ENCODE measurements at places on chromosomes 2 and 18.

GRCh38 chr2:108460345-108461037 lies 11.5 kb downstream of the GCC2 start:
- no peak for DNase-seq

DNA sequence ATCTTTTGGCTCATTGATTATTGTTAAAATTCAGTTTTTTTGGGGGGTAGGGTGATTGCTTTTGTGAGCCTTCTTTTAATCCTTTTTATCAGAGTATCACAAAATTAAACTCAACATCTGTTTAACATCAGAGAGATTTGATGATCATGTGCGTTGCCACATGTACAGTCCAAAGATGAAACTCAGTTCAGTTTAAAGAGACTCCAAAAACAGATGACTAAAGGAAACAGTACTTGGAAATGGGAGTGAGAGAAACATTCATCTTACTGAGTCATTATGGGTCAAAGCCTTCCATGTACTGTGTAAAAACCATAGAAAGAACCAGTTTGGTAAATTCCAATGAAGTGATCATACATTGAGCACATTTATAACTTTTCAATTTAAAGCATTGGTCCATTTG lies 53.0 kb downstream of the LYPD6 start:
- no peak for DNase-seq

DNA sequence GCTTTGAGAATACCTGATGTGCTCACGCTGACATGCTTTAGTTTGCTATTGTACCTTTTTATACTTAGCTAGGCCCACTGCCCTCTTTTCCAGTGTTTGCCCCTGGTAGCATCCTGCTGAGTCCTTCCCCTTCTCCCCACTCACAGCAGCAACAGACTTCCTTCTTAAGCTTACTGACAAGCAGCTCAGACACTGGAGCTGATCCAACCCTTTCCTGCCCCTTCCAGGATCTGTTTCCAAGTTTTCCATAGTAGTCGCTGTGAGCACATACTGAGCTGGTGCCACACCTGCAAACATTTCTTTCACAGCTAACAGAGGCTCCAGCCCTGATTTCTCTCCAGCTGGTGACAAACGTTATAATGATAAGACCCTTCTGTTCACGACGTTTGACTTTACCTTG lies 991.4 kb upstream of the CELF4 start:
- no peak for DNase-seq

DNA sequence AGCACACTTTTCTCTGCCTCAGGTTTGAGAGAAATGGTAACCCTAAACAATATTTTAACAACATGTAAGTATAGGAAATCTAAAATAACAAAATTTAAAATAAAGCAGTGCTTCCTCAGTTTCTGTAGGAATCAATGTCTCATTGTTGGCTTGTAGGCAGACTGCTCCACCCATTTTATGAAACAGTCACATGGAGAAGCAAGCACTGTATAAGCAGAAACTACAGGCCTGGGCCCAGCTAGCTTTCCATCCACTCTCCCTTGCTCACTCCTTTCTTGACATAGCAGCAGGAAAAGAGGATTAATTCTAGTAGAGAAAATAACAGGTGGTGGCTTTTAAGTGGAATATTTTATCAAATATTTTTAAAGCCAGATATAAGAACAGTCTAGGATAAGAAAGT lies 97.2 kb downstream of the PLEKHM3 start:
- DNase-seq, result no peak

DNA sequence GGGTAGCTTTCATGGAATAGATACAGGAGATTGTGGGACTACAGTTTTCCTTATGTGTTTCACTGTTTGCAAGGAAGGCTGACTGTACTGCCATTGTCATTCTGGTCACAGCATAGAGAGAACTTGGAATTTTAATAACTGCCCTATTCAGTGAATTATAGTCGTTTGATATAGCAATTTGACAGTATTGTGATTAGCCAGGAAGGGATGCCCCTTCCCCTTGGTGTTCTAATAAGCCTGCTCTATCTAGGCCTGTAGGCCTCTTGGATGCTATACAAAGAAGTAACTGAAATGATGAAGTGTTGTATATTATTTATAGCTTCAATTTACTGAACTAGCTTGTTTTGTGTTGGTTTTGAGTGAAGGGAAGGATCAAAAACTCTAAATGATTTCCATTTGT lies 528.6 kb upstream of the CDH2 start:
- no peak for DNase-seq

- no peak for DNase-seq
Observed at GRCh38 chr2:131488306-131489205, 3.6 kb downstream of the MZT2A start.

GRCh38 chr2:107278672-107279071 lies 392.7 kb upstream of the ST6GAL2 start:
- DNase-seq, result no peak

GRCh38 chr18:25314838-25315190 lies 37.2 kb downstream of the ZNF521 start:
- DNase-seq, result no peak

- no peak for DNase-seq
Observed at GRCh38 chr18:24831081-24831480, 370.6 kb downstream of the HRH4 start.

DNA sequence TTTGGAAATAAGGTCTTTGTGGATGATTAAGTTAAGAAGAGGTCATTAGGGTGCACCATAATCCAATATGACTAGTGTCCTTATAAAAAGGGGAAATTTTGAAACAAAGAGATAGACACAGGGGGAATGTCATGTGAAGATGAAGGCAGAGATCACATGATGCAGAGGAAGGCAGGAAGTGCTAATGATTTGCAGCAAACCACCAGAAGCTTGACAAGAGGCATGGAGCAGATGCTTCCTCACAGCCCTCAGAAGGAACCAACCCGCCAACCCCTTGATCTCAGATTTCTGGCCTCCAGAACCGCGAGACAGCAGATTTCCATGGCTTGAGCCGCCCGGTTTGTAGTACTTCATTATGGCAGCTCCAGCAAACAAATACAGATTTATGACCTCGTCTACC lies 17.4 kb upstream of the SMARCAL1 start:
- DNase-seq, result no peak

- no peak for DNase-seq
Observed at GRCh38 chr2:181104512-181105115, 124.2 kb downstream of the UBE2E3 start.

DNA sequence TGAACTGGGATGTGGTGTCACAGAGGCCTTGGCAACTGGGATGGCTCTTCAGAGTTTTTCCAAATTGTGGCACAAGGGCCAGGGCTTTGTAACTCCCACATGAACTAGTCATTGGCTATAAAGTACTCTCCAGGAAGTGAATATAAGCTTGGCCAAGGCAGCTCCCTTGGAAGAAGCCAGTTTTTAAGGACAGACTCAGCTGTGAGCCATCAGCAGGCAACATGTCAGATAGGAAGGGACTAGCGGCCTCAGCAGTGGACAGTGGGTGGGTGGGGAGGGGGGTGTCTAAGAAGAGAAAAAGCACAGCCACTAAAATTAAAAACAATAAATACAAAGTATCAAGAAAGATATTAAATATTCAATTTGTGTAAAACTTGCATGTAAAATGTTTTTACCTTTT lies 691.1 kb upstream of the PIK3C3 start:
- no peak for DNase-seq

DNA sequence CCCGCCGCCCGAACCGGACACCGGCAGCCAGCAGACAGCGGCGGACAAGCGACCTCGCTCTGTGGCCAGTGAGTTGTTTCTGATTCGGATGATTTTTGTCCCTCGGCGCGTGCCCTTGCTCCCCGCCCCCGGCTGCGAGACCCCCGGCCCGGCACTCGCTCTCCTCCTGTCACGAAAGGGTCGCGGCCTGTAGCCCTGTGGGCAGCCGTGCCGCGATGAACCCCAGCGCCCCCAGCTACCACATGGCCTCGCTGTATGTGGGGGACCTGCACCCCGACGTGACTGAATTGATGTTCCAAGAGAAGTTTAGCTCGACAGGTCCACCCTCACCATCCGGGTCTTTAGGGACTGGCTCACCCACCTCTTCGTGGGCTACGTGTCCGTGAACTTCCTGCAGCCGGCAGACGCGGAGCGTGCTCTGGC lies 1257.5 kb upstream of the ACVR2A start:
- no peak for DNase-seq

DNA sequence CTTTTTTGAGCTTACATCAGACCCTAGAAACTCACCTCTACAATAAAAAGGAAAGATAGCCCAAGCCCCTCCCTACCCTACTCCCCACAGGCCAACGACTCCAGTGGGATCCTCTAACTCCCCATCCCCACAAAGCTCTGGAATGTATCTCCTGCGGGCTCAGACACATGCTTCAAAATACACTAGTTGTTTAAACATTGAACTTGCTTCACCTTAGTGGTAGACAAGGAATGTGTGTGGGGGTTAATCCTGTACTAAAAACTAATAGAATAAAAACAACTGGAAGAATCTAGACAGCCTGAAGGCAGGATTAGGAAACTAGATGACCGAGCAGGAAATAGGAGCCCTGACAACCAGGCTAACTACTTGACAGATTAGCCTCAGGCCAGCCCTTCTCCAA lies 211.5 kb downstream of the SUCLG1 start:
- no peak for DNase-seq

DNA sequence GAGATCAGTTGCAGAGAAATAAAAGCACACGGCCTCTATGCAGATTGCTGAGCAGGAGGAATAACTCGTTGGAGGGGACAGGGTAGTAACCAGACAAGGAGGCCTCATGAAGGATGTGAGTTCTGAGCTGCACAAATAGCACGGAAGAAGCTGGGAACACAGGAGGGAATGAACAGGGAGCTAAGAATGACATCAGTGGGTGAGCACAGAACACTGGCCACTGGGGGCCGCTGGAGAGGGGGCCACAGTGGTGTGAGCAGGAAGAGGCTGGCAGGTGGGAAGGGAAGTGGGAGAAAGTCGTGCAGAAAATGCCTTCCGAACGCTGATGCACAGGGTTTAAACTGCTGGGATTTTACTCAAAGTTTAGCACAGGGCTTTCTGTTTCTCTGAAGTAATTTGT lies 61.0 kb downstream of the ZAP70 start:
- DNase-seq, result no peak

DNA sequence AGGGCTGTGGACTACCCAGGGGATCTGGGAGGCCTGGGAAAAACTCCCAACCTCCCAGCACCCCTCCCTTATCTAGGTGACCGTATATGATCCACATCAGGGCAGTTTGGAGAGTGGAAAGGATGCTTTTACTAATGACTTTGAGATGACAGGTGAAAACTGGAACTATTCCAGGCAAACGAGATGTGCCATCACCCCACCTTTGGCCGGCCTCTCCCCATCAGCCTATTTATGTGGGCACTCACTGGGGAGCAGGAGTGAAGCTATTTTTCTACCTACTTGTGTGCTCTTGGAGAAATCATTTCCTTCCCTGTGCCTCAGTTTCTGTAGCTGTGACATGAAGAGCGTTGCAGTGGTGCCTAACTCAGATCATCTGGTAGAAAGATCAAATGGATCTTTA lies 107.2 kb downstream of the SMAD7 start:
- no peak for DNase-seq

- no peak for DNase-seq
Observed at GRCh38 chr2:229715895-229716507, 1.6 kb upstream of the DNER start.

DNA sequence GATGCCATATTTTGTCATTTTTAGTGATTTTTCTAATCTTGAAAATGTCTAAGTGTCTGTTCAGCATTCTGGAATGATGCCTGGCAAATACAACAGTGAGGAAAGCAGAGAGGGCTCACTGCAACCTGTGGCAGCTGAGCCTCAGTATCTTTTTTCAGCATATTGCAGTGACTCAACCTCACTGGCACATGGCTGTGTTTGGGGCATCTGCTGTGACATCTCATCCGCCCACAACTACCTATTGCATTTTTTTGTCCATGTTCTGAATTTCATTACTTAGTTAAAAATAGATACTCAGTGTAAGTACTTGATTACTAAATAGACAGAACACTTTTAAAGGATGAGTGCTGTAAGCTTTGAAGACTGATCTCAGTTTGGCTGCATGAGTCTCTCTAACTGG lies 10.7 kb downstream of the BABAM2 start:
- DNase-seq, result no peak

DNA sequence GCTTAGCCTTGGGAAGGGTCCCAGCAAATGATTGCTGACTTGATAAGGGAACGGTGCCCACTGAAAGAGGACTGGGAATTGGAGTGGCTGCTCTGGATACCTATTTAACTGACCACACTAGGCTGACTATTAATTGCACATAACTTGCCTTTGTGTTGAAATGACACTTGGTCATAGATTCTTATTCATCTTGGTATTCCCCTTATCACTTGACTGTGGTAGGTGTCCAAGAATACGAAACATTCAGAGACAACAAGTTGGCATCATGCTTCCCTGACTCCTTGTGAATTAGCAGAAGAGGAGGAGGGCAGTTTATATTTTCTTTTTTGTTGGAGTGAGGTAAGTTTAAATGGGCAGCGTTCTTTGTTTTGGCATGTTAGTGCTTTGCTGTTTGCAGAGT lies 13.4 kb downstream of the FMNL2 start:
- DNase-seq, result no peak

DNA sequence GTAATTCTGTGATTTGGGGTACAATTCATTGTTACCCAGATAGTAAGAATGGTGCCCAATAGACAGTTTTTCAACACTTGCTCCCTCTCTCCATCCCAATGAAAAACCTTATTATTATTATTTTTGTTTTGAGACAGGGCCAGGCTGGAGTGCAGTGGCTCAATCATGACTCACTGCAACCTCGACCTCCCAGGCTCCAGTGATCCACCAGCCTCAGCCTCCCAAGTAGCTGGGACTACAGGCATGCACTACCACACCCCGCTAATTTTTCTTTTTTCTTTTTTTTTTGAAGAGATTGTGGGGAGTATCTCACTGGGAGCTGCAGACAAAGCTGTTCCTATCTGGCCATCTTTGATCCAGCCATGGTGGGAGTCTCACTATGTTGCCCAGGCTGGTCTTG lies 7.2 kb downstream of the TGFA start:
- DNase-seq, result no peak

GRCh38 chr18:2908166-2908945 lies 61.5 kb downstream of the EMILIN2 start:
- no peak for DNase-seq

DNA sequence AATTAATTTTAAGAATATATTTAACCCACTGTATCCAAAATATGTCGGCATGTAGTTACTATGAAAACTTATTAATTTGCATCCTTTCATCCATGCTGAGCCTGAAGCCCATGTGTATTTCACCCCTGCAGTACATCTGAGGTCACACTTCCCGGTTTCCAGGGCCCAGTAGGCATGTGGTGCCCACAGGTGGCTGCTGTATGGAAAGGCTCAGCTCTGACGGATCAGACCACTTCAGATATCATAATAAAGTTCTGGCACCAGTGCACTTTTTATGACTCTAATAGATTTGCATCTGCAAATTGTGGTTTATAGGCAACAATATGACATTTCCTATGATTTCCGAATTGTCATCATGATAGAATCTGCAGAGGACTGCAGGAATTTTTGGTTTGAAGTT lies 22.5 kb downstream of the SH3RF3 start:
- no peak for DNase-seq

All from GM18507 (cell line).